Cerebellar nuclear complex (tissue), 1 donor: ENCODE measurements at places on chromosomes 4 and X.

- no peak for DNase-seq
These were observed 318.9 kb upstream of the GATB start for GRCh38 chr4:152079543-152080293.

GRCh38 chr4:147955827-147956558 lies 224.1 kb downstream of the ARHGAP10 start:
- no peak for DNase-seq

GRCh38 chr4:182825786-182826185 lies 91.4 kb downstream of the DCTD start:
- DNase-seq = no peak

DNA sequence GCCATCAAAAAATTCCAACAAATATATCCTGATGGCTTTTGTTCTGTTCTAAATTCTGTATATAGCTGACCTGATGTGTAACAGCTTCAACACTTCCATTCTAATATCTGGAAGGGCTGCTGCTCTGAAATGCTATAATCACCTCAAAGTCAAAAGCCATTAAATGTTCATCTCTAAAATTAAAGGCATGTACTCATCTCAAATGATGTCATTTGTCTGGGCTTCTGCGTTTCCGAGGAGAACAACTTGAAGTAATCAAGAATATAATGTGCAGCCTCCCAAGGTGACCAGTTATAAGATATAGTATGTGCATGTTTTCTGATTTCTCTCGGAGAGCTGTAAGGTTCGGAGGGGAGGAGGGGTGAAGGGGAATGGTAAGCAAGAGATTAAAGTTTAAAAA lies 237.6 kb downstream of the SCFD2 start:
- no peak for DNase-seq

DNA sequence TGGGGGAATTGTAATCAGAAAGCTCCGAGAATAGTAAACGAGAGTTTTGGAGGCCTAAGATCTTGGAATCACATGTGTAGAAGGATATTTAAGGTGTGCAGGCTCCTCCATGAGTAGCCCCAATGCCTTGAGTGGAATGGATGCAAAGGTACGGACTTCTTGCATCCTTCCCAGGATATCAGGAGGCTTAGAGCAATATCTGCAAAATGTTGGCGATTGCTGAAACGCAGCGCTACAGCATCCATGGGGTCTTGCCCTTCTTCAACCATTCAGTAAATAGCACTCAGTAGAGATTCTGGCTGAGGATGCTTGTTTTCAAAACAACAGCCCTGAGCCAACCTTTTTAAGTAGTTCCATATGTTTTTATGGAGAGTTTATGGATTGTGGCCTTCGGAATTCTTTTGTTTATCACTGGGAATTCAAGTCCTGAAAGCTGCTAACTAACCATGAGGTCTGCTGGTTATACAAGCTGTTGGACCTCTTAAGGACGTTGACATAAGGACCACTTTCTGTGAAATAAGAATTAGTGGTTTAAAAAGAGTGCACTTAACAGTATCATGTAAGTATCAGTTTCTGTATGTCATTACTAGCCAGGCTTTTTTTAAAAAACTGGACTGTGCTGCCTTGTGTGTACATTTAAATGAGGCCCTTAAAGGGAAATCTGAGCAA lies 228.8 kb upstream of the PGRMC2 start:
- no peak for DNase-seq

DNA sequence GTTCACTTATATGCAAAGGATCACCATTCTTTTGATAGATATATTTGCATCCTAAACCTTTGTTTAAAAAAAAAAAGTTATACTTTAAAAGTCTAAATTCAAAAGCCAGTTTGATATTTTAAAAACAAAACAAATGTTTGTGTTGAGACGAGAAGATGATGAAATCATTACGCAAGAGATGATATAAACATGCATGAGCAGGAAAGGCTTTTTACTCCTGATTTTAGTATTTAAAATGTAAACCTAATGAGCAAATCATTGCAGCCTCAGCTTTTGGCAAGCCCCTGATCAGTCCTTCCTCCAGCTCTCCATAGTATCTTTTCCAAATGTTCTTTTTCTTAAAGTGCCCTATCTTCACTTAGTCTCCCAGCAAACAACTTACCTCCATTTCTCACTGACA lies 115.6 kb downstream of the ARAP2 start:
- no peak for DNase-seq

DNA sequence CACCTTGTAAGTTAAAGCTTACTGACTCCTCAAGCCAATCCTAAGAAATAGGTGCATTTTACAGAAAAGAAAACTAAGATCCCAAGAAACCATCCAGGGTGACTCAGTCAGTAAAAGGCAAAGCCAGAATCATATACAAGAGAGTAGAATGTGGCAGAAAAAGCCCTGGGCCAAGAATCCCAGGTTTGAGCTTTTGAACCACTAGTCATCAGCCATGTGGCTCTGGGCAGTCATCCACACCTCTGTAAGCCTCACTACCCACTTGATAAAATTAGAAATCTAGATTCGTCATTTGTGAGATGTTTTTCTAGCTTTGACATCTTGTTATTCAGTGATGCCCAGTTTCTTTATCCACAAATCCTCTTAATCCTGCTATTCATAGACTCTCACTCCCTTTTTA lies 122.2 kb upstream of the PDE5A start:
- DNase-seq = no peak

- no peak for DNase-seq
These were observed 2024.0 kb downstream of the PCDH7 start for GRCh38 chr4:32744211-32744610.

DNA sequence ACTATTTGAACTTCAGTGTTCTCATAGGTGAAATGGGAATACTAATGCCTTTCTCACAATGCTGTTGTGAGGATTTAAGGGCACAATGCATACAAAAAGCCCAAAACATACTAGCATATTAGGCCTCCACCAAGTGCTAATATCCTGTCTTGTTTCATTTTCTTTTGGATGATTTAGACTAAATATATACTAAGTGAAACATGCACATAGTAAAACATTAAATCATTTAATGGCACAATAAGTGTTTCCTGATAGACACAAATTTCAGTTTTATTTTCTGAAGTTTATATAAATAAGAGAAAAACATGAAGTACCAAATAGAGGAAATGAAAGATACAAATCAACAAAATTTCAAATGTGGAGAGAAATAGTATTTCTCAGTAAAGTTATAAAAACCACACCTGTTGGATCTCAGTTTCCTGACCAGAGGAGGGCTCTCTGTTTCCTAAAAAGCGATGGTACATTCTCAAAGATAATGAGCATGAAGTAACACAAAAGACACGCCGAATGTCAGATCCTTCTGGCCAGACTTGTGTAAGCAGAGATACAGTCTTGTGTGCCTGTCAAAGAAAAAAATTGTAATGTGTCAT lies 25.1 kb downstream of the DDX60 start:
- DNase-seq = no peak

DNA sequence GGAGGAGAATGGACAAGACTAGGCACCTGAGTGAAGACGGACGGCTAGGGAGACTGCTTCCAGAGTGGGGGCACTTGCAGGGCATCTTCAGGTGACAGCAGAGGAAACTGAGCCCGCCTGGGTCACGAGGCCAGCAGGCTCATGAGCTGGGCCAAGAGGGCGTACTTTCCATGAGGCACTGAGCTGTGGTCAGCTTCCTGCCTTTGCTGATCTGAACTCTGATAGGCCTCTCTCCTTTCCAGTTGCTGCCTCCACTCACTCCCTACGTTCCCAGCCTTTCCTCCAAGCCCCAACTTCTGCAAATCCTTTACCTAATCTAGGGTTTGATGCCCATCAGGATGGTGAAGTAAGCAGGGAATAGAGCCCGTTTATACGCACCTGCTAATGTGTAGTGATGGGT lies 1.4 kb upstream of the L1CAM start:
- DNase-seq = no peak

GRCh38 chr4:20251796-20252655 lies at the start of gene SLIT2:
Gene SLIT2 (plus strand): TSS chr4:20251905. CDS start chr4:20253816, 1,911 bp downstream.
- DNase-seq = no peak

GRCh38 chrX:113919387-113919786 lies 664.5 kb upstream of the HTR2C start:
- DNase-seq = no peak

- DNase-seq = no peak
These were observed 2.8 kb upstream of the GRIA2 start for GRCh38 chr4:157217708-157218107.

DNA sequence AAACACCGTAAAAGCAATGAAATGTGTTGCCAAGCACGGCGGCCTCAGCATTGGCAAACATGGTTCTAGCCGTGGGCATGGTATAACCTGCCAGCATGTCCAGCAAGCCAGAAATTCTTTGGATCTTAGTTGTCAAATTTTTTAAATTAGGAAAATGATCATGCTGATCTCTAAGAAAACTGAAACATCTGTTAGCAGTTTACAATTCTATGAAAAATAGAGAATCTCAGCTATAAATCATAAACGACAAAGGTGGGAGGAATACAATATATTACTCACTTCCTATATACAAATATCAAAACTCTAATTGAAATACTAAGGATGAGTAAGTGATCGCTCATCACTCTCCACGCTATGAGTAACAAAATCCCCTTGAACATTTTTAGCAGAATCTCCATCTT lies 130.3 kb downstream of the ADGRA3 start:
- no peak for DNase-seq

GRCh38 chrX:54473993-54474859 lies 21.8 kb downstream of the FGD1 start:
- DNase-seq = no peak

GRCh38 chrX:40544343-40545266 lies 36.2 kb upstream of the ATP6AP2 start:
- DNase-seq = no peak

- no peak for DNase-seq
These were observed 27.1 kb upstream of the HOPX start for GRCh38 chr4:56708146-56708545.

DNA sequence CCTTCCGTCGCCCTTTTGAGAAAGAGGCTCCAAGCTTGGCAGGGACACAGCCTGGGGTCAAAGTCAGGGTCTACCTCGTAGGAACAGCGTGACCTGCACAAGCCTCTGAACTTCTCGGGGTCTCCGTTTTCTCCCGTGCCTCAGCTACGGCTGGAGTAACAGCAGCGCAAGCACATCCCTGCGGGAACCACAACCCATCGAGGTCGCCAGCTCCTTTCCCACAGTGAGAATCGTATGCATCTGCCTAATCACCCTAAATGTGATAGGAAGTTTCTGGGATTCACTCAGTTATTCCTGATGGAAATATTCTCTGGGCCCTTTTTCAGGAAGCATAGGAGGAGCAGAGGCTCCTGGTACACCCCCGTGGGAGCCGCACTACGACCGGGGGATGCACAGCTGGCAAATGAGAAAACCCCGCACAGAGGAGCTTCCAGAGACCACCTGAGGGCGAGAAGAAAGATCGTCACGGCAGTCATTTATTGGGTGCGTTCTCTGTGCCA lies 24.7 kb downstream of the PPP2R2C start:
- no peak for DNase-seq

GRCh38 chr4:102735582-102735981 lies 25.2 kb downstream of the MANBA start:
- DNase-seq = no peak

- no peak for DNase-seq
These were observed 64.2 kb downstream of the MTMR1 start for GRCh38 chrX:150757371-150757770.

DNA sequence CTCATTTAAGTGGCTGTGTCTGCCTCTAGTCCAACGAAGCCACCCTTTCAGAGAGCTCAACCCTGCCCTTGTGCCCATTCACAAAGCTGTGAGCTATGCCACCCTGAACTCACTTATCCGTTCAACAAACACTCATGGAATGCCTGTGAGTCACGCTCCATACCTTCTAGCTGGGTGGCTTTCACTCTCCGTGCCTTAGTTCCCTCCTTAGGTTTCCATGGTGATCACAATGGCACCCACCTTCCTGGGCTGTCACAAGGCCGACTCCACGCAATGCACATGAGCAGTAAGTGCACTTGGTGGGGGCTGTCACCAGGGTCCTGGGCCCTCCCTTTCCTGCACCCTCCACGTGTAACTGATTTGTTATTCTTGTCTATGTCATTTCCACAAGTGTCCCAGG lies 37.2 kb upstream of the PPP2R2C start:
- no peak for DNase-seq

DNA sequence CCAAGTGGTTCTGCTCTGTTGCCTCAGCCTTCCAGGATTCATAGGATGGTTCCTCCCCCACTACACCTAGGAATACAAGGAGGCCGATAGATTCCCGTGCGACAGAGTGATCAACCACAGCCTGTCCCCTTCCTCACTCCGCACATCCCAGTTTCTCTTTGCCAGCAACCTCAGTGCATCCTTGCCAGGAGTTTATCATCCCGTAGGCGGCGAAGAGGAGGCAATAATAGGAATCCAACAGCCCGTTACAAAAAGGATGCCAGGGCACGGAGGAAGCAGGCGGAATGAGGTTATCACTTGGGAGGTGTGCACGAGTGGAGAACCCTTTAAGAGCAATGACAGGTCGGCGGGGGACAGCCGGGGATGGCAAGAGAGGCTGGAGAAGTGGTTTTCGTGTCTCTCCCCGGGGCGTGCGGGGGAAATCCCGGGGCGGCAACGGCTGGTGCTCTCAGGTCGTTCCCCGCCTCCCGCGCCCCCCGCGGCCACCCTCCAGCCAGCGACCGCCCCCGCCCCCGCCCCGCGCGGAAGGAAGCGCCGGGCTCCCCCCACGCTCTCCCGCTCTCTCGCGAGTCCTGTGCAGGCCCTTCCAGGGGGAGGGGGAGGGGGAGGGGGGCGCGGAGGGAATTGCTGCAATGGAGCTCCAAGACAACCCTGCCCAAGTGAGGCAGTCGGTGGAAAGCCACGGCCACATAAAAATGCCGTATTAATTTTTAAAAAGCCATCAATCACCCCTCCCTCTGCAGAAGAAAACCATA lies 1.6 kb downstream of the PPP3CA start:
- no peak for DNase-seq

GRCh38 chr4:84750960-84751283 lies 168.0 kb downstream of the CDS1 start:
- DNase-seq = no peak

GRCh38 chr4:120561648-120562047 lies 360.9 kb downstream of the PRDM5 start:
- no peak for DNase-seq
